Fibroblast of skin of right quadriceps (primary cell): ENCODE measurements at places on chromosomes 5 and 9.

- no peak for DNase-seq
Measured at GRCh38 chr9:134359493-134360179, 33.4 kb downstream of the RXRA start.

DNA sequence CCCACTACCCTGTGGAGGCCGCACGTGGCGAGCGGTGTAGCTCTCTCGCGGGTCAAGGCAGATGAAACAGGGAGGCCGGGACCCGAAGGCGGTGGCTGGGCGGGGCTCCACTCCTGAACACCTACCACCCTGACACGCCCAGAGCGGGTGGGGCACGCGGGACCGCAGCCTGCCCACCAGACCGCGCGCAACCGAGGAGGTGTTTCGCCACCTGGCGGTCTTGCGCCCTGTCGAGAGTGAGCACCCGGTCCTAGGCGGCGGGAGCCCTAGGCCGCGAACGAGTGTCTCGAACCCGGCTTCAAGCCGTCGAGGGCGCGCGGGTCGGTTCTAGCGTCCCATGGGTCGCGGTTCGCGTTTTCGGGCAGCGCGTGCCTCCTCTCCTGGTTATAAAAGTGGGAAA, 2.2 kb upstream of the EXOSC3 start:
- DNase-seq = no peak

- DNase-seq = no peak
Measured at GRCh38 chr9:127730799-127731410, 4.2 kb downstream of the TOR2A start.

DNA sequence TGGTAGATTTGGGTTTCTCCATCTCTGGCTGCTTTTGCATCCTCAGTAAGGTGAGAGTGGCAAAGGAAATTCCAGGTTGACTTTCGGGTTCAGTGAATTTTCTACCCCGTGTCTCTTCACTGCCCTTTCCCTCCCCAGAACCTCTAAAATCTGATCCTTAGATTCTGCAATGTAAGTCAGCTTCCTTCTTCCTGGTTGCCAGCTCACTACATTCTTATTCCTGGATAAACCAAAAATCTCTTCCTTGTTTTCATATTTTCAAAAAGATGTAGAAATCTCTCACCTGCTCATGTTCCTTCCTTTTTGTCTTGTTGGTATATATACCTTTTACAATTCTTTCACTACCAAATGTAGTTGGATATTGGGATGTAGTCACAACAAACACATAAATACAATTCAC, 145.8 kb downstream of the TMC1 start:
- DNase-seq = no peak

GRCh38 chr9:90296539-90296938, 346.1 kb downstream of the DIRAS2 start:
- DNase-seq = peak; percentile 17

DNA sequence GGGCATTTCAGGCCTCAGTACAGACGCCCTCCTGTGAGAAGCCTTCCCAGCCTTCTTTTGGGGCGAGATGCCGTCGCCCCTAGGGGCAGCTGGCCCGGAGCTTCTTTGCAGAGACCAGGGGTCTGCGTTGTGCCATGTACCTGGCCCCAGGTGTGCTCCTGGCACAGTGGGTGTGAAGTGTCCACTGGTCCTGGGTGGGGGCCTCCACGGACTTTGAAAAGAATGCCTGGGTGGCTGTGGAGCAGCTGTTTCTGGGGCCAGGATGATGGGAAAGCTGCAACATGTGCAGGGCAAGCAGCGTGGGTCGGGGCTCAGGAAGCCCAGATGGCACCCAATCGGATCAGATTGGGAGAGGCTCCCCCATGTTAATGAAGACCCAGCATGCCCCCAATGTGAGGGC, 47.8 kb downstream of the WNK2 start:
- no peak for DNase-seq

DNA sequence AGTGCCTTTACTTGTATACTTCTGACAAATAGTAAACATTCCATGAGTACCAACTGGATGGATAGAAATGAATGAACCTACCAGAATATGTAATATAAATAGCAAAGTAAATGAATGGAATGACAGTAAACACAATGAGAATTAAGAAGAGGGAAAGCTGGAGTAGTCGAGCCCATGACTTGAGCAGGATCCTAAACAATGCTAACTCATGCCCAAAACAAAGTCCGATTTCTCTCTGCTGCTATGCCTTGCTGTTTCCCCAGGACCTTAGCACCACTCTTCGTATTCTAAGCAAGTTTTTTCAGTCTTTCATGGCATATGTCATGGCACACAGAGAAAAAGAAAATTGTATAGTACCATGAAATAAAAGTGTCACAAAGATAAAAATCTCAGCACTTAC, 1.8 kb downstream of the XPA start:
- no peak for DNase-seq

DNA sequence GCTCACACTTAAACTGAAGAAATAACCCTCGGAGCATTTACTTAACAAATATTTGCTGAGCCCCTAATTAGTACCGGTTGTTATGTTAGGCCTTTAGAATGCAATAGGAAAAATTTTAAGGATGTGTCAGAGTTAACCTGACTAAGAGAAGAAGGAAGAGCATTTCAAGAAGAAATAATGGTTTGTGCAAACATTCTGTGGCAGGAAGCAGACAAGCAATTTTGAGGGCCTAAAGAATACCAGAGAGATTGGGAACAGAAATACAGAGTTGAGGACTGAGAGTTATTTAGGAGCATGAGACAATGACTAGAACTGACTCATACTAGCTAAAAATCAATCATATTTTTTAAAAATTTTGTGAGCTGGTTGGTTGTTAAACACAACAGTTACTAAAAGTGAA, 218.8 kb downstream of the PRR16 start:
- peak; percentile 88 for DNase-seq

GRCh38 chr5:69265931-69266330, 31.2 kb downstream of the CDK7 start:
- DNase-seq = no peak

DNA sequence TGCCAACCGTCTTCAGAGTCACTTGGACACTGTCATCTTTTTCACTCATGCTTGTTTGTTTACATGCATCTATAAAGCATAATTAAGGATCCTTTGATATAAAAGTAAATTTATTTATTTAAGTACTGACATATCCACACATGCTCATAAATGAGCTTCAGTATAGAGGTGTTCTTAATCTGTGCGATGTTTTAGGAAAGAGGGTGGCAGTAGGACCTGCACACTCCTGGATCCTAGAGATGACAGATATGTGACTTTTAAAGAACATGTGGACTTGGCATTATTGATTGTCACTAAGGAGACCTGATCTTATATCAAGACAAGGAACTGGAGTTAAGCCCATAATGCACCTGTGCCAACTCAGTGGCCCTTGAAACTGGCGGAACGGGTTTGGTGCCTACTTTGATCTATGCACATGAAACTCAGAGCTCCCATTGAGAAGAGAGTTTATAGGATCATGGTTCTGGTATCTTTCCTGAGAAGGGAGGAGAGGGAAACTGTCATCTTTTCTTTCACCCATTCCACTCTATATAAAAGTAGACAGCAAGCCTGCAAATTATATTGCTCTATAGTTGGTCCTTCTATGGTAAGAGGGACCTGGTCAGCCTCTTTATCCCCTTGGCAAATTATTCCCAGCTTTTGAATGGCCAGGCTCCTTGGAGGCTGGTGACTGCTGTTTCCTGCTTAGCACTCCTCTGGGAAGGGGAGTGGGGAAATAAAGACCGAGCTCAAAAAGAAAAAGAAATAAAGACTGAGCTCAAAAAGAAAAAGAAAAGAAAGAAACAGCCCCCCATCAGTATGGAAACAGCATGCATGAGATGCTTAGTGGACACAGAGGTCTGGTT, 57.8 kb upstream of the LIFR start:
- DNase-seq = no peak

DNA sequence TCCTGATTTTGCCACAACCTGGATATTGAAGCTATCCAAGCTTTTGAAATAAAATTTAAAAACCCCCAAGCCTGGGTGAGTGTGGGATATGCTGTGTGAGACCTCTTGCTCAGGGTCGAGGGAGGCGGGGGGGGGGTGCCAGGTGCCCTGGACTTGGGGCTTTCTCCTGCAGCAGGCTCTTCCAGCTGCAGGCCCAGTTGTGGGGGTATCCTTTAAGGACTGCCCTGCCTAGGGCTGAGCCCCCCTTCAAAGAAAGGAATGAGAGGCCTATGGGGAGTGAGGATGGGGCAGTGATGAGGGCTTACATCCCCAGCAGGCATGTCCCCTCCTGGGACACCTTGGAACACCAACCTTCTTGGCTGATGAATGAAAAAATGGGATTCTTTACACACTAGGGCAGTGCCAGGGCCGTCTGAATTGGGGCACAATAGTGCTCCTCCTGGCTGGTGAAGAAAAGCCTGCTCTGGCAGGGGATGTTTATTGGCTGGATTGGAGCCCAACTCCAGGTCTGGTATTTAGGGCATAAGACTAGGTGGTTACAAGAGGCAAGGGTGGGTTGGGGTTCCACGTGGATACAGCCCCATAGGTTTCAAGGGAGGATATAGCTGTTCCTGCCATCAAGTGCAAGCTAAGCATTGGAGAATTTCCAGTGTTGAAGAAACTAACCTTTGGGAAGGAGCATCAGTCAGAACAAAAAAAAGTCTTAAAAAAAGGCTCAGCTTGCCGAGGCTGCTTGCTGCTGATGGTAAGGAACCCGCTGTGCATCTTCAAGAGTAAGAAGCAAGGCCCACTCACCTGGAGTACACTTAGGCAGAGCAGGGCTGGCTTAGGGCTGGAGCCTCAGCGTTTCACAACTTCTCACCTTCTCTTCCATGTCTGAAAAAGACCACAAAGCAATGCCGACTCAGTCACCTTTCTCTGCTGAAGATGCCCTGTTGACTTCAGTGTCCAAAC, 7.0 kb downstream of the HNRNPAB start:
- no peak for DNase-seq

- DNase-seq = no peak
Measured at GRCh38 chr5:18778225-18778624, 1144.0 kb downstream of the TAF11L14 start.

- DNase-seq = no peak
Measured at GRCh38 chr9:95095641-95096355, 221.7 kb downstream of the FANCC start.

DNA sequence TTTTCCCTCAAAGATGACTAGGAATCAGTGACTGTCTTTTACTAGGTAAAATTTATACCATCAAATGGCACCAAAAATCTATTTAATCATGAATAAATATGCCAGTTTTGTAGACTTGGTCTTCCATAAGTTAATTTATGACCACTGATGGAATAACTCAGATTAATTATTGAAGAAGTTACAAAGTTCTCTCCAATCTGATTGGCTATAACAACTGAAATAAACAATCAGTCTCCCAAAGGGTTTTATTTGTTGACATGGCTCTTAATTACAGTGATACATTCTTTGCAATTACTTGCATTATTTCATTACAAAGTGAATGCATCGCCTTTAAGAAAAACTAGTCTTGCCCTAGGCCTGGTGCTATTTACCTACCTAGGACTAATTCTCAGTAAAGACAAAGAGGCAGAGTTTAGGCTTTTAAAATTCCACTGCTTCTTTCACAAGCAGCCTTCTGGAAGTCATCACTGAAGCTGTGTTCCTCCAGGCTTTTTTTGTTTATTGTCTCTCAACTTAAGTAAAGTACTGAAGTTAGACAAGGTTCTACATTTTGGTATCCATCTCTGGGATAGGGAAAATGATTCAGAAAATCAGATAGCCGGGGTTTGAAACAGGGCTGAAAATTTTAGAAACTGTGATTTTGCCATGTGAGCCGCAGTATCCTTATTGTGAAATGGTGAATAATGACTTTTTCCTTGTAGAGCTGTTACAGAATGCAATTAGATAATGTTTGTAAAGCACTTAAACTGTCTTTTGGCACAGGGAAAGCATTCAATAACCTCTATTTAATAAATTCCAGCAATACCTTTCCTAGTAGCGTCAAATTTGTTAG, 2.5 kb downstream of the STOM start:
- peak; percentile 63 for DNase-seq

DNA sequence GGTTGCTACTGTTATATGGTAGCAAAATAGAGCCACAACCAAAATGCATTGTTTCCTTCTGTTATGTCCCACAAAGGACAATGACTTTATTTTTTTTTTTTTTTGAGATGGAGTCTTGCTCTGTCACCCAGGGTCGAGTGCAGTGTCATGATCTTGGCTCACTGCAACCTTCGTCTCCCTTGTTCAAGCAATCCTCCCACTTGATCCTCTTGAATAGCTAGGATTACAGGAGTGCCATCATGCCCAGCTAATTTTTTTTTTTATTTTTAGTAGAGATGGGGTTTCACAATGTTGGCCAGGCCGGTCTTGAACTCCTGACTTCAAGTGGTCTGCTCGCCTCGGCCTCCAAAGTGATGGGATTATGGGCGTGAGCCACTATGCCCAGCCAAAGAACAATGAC, 527.7 kb upstream of the SGCD start:
- DNase-seq = no peak

DNA sequence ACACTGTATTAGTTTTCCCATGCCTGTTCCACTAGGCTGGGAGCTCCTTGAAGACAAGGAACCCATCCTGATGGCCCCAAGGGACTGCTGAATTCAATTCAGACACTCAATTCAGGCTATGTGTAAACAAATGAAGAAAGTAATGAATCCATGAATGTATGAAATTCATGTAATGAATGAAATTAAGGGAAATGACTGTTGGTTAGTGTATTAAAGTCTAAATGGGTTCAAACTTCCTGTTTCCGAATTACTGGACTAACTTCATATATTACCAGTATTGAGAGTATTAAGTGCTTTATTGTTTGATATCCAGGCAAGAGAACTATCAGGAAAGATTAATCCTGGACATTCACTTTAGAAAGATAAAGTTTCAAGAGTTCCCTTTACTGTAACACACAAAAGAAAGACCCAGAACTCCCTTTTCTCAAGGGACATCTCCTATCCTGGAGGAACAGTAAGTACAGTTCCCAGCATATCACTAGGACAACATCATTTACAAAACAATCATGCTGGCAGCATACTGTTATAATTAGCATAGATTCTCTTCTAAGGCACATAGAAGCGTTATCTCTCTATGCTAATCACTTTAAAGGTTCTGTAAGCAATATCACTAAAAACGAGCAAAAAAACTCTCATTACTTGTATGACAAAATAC, 28.5 kb upstream of the IFNK start:
- DNase-seq = no peak

- DNase-seq = no peak
Measured at GRCh38 chr9:14014218-14014617, 299.7 kb downstream of the NFIB start.

- DNase-seq = no peak
Measured at GRCh38 chr9:84061613-84062193, 81.1 kb downstream of the RMI1 start.
